Tibial artery (tissue), 4 donors: ENCODE measurements at places on chromosomes 3 and 15.

DNA sequence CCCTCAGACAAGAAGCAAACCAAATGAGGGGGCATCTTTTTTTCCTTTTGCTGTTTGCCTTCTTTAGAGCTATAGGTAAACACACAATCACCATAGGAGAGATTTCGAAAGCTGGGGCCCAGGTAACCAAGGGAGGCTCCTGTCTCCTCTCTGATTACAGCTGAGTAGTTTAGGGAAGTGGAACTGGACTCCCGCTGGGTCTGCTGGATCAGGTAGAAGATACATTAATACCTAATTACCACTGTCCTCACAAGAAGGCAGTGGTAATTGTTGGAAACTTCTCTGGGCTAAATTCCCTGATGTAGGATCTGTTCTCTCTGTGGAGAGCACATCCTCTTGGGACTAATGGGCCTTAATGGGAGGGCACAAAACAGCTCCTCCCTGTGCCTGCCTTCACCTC lies 32.7 kb downstream of the HDC start:
- no peak for DNase-seq

DNA sequence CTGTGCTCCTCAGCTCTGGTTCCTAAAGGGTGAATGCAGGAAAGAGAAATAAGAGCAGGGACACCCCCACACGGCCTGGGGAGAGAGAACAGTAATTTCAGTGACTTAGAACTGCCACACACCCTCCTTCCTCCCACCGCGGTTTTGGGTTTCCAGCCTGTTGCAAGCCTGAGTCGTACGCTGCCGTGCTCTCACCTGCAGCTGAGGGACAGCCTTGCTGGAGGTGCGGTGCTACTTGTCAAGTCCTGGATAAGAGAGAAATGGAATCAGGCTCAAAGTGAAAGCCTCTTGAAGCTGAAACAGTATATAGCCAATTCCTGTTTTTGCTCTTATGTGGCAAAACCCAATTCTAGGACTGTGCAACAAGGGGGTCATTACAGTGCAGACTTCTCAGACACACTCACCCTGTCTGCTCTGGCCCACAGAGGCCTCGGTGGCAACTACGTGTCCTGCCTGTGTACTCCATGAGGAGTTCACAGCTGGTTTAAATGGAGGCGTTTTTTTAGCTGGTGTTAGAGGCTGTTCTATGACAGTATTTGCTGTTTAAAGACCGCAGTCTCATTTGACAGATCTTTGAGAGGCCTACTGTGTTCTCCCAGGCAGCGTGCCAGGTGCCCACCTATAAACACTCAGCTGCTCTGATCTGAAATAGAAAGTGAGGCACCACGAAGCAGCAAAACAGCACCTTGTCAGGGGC lies 42.9 kb downstream of the TBC1D2B start:
- no peak for DNase-seq

GRCh38 chr3:155079746-155080487 lies at the start of gene MME:
MME (plus strand) TSS chr3:155080319; CDS start chr3:155084168, 3,849 bp downstream.
- no peak for DNase-seq

GRCh38 chr3:194960446-194961032 lies 274.9 kb downstream of the FAM43A start:
- DNase-seq = no peak

DNA sequence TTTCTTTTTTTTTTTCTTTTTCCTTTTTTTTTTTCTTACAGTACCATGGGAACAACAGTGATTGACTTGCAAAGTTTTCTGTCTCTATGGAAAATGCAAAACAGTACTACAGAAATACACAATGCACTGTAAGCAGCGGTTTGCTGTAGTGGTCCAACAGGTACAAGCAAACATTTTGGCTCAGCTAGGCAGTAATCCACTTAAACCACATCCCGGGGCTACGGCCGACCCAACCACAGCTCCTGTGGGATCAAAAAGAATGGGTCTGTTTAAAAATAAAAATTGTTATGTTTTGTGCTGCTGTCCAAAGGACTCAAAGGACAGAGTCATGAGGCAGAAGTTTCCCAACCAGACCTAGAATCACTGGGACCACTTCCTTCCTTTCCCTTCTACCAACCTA lies 667.1 kb upstream of the ADAMTS9 start:
- DNase-seq = no peak

- DNase-seq = no peak
Measured at GRCh38 chr3:193665370-193665989, 72.5 kb downstream of the OPA1 start.

GRCh38 chr3:123096126-123096525 lies 29.3 kb downstream of the PDIA5 start:
- DNase-seq = no peak

GRCh38 chr15:29945943-29946596 lies 123.8 kb upstream of the TJP1 start:
- no peak for DNase-seq

DNA sequence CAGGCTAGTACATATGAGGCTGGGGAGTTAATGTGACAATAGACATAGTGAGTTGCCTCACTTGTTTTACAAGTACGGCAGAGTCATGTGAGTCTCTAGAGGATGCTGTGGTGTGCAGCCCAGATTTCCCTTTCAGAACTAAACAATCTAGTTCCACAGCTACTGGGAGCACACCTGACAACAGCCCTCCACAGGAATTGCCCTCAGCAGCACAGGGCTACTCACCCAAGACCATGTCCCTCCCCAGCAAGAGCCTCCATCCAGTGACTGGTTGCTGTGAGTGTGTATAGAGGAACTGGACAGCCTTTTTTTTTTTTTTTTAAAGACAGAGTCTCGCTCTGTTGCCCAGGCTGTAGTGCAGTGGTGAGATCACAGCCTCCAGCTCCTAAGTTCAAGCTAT lies 40.2 kb upstream of the UBE2E2 start:
- DNase-seq = no peak

- DNase-seq = no peak
Measured at GRCh38 chr15:51375966-51376640, 34.6 kb downstream of the GLDN start.

- DNase-seq = no peak
Measured at GRCh38 chr3:15647611-15648167, 46.1 kb downstream of the BTD start.

- no peak for DNase-seq
Measured at GRCh38 chr3:6585360-6585759, 275.6 kb upstream of the GRM7 start.
